ENCODE measurements at places on chromosomes 13 and 19. TPM values are rescaled to one million over a fixed set of nuclear protein-coding genes. Genes with fewer than 3 reads are reported as not detected.

GRCh38 chr19:1236576-1236975 lies 1.2 kb downstream of the CBARP start:
- no peak overlapping the region for H3K4me3 ChIP-seq
- peaks cover 10% of the 10 kb centered on the region for H3K27me3 ChIP-seq
- no peak overlapping the region for H3K27ac ChIP-seq
- H3K4me1 ChIP-seq, result peaks cover 14% of the 10 kb centered on the region
- no peak for DNase-seq
- H3K36me3 ChIP-seq, result no peaks in the 10 kb centered on the region

- H3K4me3 ChIP-seq, result peak overlapping the region; percentile 92
- peak; percentile 76 for DNase-seq
- H3K27ac ChIP-seq, result peak overlapping the region; percentile 82
- H3K36me3 ChIP-seq, result no peaks in the 10 kb centered on the region
- peaks cover 29% of the 10 kb centered on the region for H3K4me1 ChIP-seq
Observed at GRCh38 chr19:12778017-12778904, 2.9 kb upstream of the HOOK2 start.

GRCh38 chr19:49851456-49852259 lies 699 bp downstream of the PTOV1 start:
- H3K4me3 ChIP-seq, result peak overlapping the region; percentile 87
- H3K27me3 ChIP-seq, result no peaks in the 10 kb centered on the region
- DNase-seq, result no peak
- H3K27ac ChIP-seq, result peak overlapping the region; percentile 60
- peaks cover 6% of the 10 kb centered on the region for H3K36me3 ChIP-seq
- peaks cover 33% of the 10 kb centered on the region for H3K4me1 ChIP-seq

GRCh38 chr13:63490149-63490548 lies 2074.5 kb upstream of the PCDH20 start:
- no peaks in the 10 kb centered on the region for H3K27me3 ChIP-seq
- H3K36me3 ChIP-seq, result no peaks in the 10 kb centered on the region
- H3K4me1 ChIP-seq, result no peaks in the 10 kb centered on the region
- H3K4me3 ChIP-seq, result no peak overlapping the region
- H3K27ac ChIP-seq, result no peak overlapping the region
- DNase-seq, result no peak

- no peaks in the 10 kb centered on the region for H3K27me3 ChIP-seq
- H3K4me3 ChIP-seq, result no peak overlapping the region
- H3K4me1 ChIP-seq, result no peaks in the 10 kb centered on the region
- DNase-seq, result no peak
- no peak overlapping the region for H3K27ac ChIP-seq
Observed at GRCh38 chr19:1247748-1248138, 640 bp upstream of the MIDN start.

DNA sequence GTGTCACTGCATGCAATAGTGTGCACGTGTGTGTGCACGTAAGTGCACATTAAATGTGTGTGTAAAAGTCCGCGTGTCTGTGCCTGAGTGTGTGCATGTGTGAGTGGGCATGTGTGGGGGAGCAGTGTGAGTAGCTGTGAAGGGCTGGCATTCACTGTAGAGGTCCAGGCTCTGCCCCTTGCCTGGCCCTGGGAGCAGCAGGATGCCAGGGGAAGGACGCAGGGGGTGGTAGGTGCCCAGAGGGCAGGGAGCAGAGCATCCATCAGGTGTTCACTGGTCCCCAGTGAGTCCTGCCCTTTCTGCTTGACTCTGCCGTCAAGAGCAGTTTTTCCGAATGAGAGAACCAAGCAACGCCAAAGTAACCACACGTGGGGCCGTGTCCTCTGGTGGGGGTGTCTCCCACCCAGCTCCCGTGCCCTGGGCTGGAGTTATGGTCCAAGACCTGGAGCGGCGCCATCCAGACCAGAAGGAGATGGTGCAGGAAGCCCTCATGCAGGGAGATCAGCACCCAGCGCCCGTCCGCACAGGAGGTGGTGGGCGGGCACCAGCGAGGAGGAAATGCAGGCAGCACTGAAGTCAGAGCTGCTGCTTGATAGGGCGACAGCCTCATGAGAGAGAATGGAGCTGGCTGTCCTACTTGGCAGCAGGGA lies 68.5 kb downstream of the TEX29 start:
- no peak overlapping the region for H3K4me3 ChIP-seq
- H3K36me3 ChIP-seq, result no peaks in the 10 kb centered on the region
- DNase-seq, result no peak
- H3K27me3 ChIP-seq, result peaks cover 8% of the 10 kb centered on the region
- H3K4me1 ChIP-seq, result peaks cover 6% of the 10 kb centered on the region
- no peak overlapping the region for H3K27ac ChIP-seq

DNA sequence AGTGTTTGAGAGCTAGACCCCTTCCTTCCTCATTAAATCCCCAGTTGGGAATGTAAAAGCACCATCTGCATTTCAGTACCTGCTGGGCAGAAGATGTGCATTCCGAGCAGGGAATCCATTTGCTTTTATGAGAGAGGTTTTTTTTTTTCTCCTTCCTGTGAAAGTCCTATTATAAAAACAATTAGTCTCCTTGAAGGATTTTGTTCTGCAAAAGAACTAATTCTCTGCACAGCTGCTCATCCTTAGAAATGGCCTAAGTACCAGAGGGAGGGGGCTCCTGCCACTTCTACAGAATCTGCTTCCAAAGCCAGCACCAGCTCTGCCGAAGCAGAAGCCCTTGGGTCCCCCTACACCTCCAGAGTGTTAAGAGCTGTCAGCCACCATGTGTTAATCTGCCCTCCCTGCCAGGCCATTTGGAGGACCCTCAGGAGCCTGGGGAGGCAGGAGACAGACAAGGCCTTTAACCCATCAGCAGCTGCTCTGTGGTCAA lies 36.4 kb upstream of the SERPINE3 start:
- H3K4me3 ChIP-seq, result no peak overlapping the region
- H3K36me3 ChIP-seq, result no peaks in the 10 kb centered on the region
- no peak for DNase-seq
- H3K27ac ChIP-seq, result no peak overlapping the region

GRCh38 chr13:25420161-25420560 lies 48.4 kb downstream of the ATP8A2 start:
- H3K27me3 ChIP-seq, result peaks cover 19% of the 10 kb centered on the region
- H3K36me3 ChIP-seq, result no peaks in the 10 kb centered on the region
- H3K4me1 ChIP-seq, result no peaks in the 10 kb centered on the region
- no peak overlapping the region for H3K27ac ChIP-seq

- no peak overlapping the region for H3K27ac ChIP-seq
- no peak overlapping the region for H3K4me3 ChIP-seq
- DNase-seq, result no peak
- no peaks in the 10 kb centered on the region for H3K4me1 ChIP-seq
Observed at GRCh38 chr19:33767898-33768413, 28.7 kb upstream of the KCTD15 start.

DNA sequence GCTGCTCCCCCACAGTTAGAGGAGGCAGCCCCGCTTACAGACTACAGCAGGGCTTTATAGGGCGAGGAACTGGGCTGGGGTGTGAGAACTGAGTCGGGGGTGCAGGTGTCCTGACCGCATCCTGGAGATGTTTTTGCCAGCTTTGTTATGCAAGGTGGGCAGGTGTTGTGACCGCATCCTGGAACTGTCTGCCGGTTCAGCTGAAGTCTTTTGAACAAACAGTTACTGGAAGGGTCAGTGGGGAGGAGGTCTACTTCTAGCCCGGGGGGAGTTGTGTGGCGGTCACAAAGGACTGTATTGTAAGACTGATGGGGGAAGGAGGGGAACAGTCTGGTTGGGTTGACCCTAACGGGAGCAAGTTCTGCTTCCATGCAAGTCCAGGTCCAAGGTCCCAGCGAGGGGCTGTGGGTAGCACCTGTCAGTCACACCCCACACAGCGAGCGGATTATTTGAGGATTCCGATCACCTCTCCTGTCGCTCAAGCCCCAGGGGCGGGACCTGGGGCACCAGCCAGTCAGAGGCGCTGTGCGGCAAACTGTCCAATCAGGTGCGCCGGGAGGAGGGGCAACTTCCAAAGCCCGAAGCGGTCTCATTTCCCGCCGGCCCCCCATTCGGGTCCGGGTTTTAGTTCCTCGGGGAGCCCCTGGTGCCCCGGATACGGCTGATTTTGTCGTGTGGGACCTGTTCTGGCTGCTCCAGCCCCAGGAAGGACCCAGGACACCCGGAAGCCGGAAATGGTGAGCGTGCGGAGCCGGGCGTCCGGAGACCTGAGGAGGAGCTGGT lies at the start of gene ZNF101:
TSS of gene ZNF101 (plus strand) at position 610 of the 783 bp plus-strand sequence. CDS start at position 735, 125 bp downstream.
- H3K27ac ChIP-seq, result peak within 1 kb of the TSS; percentile 86
- peaks cover 19% of the 10 kb centered on the region for H3K4me1 ChIP-seq
- peak within 1 kb of the TSS; percentile 89 for H3K4me3 ChIP-seq
- no peaks in the 10 kb centered on the region for H3K27me3 ChIP-seq

- H3K4me1 ChIP-seq, result no peaks in the 10 kb centered on the region
- DNase-seq, result no peak
- no peak overlapping the region for H3K27ac ChIP-seq
- no peak overlapping the region for H3K4me3 ChIP-seq
- no peaks in the 10 kb centered on the region for H3K36me3 ChIP-seq
- H3K27me3 ChIP-seq, result no peaks in the 10 kb centered on the region
Observed at GRCh38 chr13:69243366-69243765, 864.3 kb upstream of the ATXN8OS start.

- peaks cover 30% of the 10 kb centered on the region for H3K27me3 ChIP-seq
- no peaks in the 10 kb centered on the region for H3K36me3 ChIP-seq
- H3K4me3 ChIP-seq, result no peak overlapping the region
- H3K4me1 ChIP-seq, result no peaks in the 10 kb centered on the region
- peak; percentile 22 for DNase-seq
- H3K27ac ChIP-seq, result no peak overlapping the region
Observed at GRCh38 chr13:20145521-20145920, 15.3 kb downstream of the GJA3 start.

GRCh38 chr13:37138169-37138568 lies 32.7 kb upstream of the CSNK1A1L start:
- DNase-seq, result no peak
- H3K27me3 ChIP-seq, result no peaks in the 10 kb centered on the region
- H3K36me3 ChIP-seq, result no peaks in the 10 kb centered on the region

- no peaks in the 10 kb centered on the region for H3K4me1 ChIP-seq
- peaks cover 12% of the 10 kb centered on the region for H3K27me3 ChIP-seq
- no peak overlapping the region for H3K27ac ChIP-seq
- no peaks in the 10 kb centered on the region for H3K36me3 ChIP-seq
- no peak for DNase-seq
Observed at GRCh38 chr13:110363010-110363409, 55.9 kb downstream of the COL4A2 start.

GRCh38 chr19:35400773-35401100 lies 29.9 kb downstream of the GPR42 start:
- no peak for DNase-seq
- no peak overlapping the region for H3K4me3 ChIP-seq
- H3K27me3 ChIP-seq, result no peaks in the 10 kb centered on the region
- H3K27ac ChIP-seq, result no peak overlapping the region
- no peaks in the 10 kb centered on the region for H3K36me3 ChIP-seq

- H3K4me3 ChIP-seq, result no peak overlapping the region
- H3K27me3 ChIP-seq, result no peaks in the 10 kb centered on the region
- no peak for DNase-seq
- H3K36me3 ChIP-seq, result peaks cover 11% of the 10 kb centered on the region
- H3K27ac ChIP-seq, result no peak overlapping the region
Observed at GRCh38 chr13:54029226-54029625, 1000.6 kb downstream of the OLFM4 start.

GRCh38 chr19:5665781-5666513 lies 14.4 kb downstream of the MICOS13 start:
- DNase-seq, result no peak
- H3K27me3 ChIP-seq, result no peaks in the 10 kb centered on the region
- peaks cover 6% of the 10 kb centered on the region for H3K4me1 ChIP-seq
- H3K4me3 ChIP-seq, result no peak overlapping the region

DNA sequence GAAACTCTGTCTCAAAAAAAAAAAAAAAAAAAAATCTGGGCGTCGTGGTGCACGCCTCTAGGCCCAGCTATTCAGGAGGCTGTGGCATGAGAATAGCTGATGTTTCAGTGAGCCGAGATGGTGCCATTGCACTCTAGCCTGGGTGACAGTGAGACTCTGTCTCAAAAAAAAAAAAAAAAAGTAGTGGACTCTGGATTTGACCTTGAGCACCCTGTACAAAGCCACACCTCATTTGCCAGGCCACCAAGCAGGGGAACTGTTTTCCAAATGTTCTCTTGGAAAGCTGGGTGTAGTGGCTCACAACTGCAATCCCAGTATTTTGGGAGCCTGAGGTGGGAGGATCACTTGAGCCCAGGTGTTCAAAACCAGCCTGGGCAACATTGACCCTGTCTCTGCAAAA lies 3.8 kb upstream of the ZNF555 start:
- H3K36me3 ChIP-seq, result peaks cover 30% of the 10 kb centered on the region
- DNase-seq, result no peak

- no peaks in the 10 kb centered on the region for H3K4me1 ChIP-seq
- H3K4me3 ChIP-seq, result no peak overlapping the region
- H3K27ac ChIP-seq, result no peak overlapping the region
Observed at GRCh38 chr13:66657165-66657881, 572.8 kb downstream of the PCDH9 start.

DNA sequence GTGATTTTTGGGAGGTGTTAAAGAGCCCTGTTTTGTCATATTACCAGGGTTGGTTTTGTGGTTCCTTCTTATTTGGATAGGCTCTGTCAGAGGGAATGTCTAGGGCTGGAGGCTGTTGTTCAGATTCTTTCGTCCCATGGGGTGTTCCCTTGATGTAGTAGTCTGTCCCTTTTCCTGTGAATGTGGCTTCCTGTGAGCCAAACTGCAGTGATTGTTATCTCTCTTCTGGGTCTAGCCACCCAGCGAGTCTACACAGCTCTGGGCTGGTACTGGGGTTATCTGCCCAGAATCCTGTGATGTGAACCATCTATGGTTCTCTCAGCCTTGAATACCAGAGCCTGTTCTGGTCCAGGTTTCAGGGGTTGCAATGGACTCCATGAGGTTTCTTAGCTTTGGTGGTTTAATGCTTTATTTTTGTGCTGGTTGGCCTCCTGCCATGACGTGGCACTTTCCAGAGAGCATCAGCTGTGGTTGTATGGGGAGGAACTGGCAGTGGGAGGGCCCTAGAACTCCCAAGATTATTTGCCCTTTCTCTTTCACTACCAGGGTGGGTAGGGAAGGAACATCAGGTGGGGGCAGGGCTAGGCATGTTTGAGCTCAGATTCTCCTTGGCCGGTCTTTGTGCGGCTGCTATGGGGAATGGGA lies 78.8 kb downstream of the SPRY2 start:
- H3K27ac ChIP-seq, result no peak overlapping the region
- no peak for DNase-seq
- no peaks in the 10 kb centered on the region for H3K4me1 ChIP-seq
- H3K27me3 ChIP-seq, result no peaks in the 10 kb centered on the region

The CBARP gene
- total RNA-seq, result 0.28 TPM

The VSTM2B gene
- total RNA-seq, result not detected

The ADGRE1 gene
- 1.00 TPM for total RNA-seq

The FGF21 gene
- not detected for total RNA-seq

The ZNF548 gene
- 22.0 TPM for total RNA-seq

The MRPL57 gene
- total RNA-seq, result 23.8 TPM

The KIRREL2 gene
- 2.2 TPM for total RNA-seq

The ZNF787 gene
- 60.6 TPM for total RNA-seq

The C13orf46 gene
- 1.4 TPM for total RNA-seq

The C19orf18 gene
- total RNA-seq, result 0.74 TPM

The TRPC4 gene
- total RNA-seq, result not detected
